ENCODE measurements at places on chromosomes 5 and 9.

DNA sequence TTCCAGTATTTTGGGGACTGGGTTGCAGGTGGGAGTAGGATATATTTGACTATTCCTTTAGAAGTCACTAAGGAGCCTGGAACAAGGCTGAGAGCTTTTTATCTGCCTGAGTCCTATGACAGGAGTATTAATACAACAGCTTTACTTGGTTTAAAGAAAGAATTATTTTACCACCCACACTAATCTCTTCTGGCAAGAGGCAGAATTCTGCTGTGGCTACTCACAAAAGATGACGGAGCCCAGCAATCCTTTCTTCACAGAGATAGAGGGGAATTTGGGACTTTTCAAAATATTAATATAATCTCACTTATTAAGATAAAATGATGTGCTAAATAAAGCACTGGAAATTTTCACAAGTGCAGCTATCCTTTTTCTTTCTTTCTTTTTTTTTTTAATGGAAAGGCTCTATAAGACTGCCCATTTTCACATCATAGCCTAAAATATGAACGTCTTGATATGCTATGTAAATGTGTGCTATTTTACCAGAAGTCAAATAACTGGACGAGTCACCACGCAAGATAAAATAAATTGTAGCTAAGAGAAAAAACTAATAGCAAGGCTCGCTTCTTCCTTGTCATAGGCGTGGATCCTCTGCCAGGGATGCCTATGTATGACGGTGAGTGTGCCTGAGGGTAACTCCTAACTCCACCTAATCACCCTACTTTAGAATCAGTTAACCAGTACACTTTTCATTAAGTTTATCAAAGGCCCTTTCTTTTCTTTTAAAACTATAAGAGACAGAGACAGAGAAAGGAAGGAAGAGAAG lies 76.3 kb downstream of the ZNF608 start:
- DNase-seq = no peak

DNA sequence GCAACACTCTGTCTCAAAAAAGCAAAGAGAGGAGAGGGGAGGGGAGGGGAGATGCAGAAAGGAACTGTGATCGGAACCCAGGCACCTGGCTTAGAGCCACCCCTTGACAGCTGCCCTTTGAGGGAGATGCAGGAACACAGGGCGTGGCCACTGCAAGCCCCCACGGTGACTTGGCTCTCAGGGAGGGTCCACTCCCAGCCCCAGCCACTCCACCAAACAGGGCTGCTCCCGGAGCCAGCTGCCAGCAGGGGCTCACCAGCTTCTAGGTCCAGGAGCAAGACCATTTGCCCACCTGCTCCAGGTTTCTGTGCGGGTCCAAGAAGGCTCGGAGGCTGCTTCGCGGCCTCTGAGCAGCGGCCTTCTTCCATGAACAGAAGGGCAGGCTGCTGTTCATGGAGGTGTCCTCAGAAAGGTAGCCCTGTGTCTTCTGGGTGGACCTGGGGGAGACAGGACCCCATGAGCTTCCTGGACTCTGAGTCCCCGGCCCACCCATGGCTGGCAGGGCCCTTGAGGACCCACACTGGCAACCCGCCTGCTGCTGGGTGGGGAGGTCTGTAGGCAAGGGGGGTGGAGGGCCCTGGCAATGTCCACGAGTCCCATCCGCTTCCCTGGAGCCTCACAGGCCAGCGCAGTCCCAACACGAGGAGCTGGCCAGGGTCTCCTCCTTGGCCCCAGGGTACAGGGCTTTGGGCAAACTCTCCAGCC lies 7.9 kb downstream of the C9orf50 start:
- DNase-seq = no peak

DNA sequence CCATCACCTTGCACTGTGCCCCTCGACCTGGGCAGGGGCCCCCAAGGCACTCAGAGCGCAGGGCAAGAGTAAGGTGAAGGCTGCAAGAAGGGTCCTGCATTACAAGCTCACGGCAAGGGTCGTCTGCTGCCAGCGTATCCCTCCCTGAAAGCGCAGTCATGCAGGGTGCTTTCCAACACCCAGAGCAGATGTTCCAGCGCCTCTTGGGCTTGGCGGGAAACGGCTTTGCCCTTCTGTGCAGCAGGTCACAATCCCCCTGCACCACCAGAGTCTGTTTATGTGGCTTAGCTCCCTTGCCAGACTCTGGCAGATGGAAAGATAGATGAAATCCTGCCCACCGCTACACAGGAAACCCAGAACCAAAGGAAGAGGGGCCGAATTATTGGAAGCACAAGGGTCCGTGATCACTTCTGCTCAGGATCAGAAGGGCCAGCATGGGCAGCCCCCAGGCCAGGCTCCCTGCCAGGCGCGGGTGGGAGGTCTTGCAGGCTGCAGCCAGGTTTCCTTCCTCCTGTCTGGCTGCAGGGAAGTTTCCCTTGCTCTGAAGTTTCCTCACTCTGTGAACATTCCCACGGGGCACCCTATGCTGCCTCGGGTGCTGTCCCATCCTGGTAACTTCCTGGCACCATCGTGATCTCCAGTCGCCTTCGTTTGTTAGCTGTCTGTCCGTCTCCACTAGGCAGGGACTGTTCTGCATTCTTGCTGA lies 132.2 kb downstream of the ZNF354C start:
- no peak for DNase-seq

- DNase-seq = no peak
Measured at GRCh38 chr5:90894866-90895420, 336.3 kb downstream of the ADGRV1 start.

DNA sequence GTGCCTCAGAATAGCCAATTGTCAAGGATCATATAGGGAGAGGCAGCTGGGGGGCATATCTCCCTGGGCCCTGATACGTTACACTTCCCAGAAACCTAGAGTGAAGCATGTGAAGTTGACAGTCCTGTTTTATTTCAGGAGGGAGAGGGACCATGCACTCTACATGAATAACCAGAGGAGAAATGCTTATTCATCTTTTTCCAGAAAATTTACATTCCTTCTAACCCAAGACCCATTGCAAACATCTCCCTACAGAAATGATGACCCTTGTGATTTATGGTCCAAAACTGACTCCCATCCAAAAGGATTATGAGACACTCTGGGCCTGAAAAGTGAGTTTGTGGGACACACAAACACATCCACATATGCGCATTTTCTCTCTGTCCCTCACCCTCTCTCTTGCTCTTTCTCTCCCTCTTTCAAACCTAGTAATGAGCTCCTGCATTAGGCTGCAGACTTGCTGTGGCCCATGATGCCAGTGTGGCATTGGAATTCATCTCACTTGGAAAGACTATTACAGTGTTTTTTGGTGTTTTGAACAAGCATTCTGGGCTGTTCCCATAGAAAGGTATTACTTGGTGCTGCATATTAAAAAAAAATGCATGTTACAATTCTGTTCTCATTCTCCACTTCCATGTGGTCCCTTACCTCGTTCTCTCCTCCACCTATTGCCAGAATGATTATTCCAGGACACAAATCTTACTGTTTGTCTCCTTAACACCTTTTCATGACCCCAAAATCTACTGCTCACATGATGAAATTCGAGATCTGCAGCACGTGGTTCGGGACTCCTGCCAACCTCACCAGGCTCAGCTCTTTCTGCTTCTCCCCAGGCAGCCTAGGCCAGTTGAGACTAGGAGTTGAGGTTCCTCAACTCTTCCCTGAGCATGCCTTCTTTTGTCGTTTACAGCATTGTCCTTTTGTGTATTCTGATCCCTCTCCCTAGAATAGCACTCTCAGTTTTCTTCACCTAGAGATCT lies 451.3 kb upstream of the KLF4 start:
- DNase-seq = no peak

GRCh38 chr9:124465736-124466135 lies 15.5 kb downstream of the ADGRD2 start:
- DNase-seq = no peak

- no peak for DNase-seq
Measured at GRCh38 chr5:143135832-143136551, 267.5 kb downstream of the NR3C1 start.

Data from GM23338 (cell line).